Esophagus mucosa (tissue), 1 donor: ENCODE measurements at places on chromosomes 11 and 22. TPM values are rescaled to one million over a fixed set of nuclear protein-coding genes. Genes with fewer than 3 reads are reported as not detected.

Gene GTSE1
- total RNA-seq: 10.2 TPM

Gene SLC22A6
- not detected for total RNA-seq

Gene APLNR
- 1.8 TPM for total RNA-seq

Gene CDC45
- total RNA-seq: 10.0 TPM

Gene GPR83
- not detected for total RNA-seq

Gene SLC17A6
- total RNA-seq: not detected

Gene MPZL3
- 20.7 TPM for total RNA-seq

Gene PSMD13
- 81.8 TPM for total RNA-seq

Gene CTSF
- 4.1 TPM for total RNA-seq

Gene LRRC56
- 1.3 TPM for total RNA-seq

Gene ACR
- total RNA-seq: 0.40 TPM

Gene PRR33
- total RNA-seq: not detected

Gene NPAS4
- not detected for total RNA-seq

Gene METTL15
- total RNA-seq: 9.5 TPM

Gene HTR3B
- 0.28 TPM for total RNA-seq

Gene MRGPRX3
- 1.9 TPM for total RNA-seq
